ENCODE measurements at places on chromosomes 1 and 21. TPM values are rescaled to one million over a fixed set of nuclear protein-coding genes. Genes with fewer than 3 reads are reported as not detected.

DNA sequence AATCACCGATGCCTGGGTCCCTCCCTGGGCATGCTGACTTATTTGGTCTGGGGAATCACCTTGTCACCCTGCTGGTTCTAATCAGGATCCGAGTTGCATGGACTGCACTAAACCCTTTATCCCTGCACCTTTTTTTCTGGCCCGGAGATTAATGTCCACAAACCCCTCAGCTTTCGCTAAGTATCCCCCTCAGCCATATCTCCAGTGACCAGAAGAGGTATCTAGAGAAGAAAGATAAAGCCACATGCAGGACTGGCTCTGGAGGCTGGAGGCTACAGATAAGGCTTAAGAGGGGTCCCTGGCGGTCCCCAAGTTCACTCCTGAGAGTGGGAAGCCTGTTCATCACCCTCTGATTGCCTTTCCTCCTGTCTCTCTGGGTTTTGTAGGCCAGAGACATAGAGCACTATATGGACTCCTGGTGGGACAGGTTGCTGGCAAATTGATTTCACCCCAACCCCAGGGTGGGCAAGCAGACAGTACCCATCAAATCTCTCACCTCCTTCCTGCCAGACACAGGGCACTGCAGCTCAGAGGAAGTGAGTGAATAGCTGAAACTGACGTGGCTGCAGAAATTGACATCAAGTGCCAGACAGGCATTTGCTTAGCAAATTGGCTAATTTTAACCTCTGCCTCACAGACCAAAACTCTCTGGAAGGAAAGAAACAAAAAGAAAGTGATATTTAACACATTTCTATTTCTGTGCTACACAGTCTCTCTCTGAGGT lies 38.8 kb downstream of the HMGB4 start:
- DNase-seq = no peak

DNA sequence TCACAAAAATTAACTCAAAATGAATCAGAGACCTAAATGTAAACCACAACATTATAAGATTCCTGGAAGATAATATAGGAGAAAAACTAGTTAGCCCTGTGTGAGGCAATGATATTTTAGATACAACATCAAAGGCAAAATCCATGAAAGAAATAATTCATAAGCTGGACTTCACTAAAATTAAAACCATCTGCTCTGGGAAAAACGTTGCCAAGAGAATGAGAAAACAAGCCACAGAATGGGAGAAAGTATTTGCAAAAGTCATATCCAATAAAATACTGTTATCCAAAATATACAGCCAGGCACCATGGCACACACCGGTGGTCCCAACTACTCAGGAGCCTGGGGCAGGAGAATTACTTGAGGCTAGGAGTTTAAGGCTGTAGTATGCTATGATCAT lies 70.3 kb downstream of the SYF2 start:
- DNase-seq = no peak

The USP33 gene
- 72.2 TPM for polyA plus RNA-seq

- no peak for DNase-seq
Measured at GRCh38 chr1:221839321-221839720, 97.4 kb upstream of the DUSP10 start.

- DNase-seq = no peak
Measured at GRCh38 chr1:203450001-203450400, 25.6 kb upstream of the PRELP start.

DNA sequence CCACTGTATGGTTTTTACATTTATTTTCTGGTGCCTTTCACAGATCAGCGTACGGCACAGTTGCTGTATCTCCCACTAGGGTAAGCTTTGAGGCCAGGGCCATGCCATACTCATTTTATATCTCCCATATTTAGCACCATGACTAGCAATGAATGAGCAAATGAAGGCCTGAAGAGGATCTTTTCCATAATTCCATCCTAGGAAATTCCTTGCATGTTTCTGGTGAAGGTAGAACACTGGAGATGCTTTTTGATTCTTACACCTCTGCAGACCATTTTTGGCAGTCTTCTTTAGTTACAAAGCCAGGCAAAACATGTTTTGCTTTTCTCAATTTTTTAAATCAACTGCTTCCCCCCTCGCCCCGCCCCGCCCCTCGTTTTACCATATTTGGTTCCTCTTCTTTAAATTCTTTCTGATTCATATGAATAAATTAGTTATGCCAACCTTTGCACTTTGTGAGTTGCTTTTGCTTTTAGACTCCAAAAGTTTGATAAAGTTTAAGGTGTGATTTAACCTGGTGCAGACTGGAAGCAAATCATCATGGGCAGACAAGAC lies 78.9 kb upstream of the AK4 start:
- no peak for DNase-seq

- DNase-seq = no peak
Measured at GRCh38 chr1:195709821-195710220, 898.4 kb downstream of the KCNT2 start.

DNA sequence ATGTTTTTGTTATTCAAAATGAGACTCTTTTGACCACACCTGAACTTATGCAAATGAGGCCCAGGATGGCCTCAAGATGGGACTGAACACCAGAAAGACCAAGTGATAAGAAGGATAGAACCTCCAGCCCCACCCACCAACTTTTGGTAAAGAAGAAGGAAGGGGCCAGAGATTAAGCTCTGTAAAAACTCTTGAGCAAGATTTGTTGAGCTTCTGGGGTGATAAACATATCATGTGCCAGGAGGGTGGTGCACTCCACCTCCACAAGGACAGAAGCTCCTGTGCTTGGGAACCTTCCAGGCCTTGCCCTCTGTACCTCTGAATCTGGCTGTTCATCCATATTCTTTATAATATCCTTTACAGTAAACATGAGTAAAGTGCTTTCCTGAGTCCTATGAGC lies 5.3 kb downstream of the RSPH1 start:
- no peak for DNase-seq

DNA sequence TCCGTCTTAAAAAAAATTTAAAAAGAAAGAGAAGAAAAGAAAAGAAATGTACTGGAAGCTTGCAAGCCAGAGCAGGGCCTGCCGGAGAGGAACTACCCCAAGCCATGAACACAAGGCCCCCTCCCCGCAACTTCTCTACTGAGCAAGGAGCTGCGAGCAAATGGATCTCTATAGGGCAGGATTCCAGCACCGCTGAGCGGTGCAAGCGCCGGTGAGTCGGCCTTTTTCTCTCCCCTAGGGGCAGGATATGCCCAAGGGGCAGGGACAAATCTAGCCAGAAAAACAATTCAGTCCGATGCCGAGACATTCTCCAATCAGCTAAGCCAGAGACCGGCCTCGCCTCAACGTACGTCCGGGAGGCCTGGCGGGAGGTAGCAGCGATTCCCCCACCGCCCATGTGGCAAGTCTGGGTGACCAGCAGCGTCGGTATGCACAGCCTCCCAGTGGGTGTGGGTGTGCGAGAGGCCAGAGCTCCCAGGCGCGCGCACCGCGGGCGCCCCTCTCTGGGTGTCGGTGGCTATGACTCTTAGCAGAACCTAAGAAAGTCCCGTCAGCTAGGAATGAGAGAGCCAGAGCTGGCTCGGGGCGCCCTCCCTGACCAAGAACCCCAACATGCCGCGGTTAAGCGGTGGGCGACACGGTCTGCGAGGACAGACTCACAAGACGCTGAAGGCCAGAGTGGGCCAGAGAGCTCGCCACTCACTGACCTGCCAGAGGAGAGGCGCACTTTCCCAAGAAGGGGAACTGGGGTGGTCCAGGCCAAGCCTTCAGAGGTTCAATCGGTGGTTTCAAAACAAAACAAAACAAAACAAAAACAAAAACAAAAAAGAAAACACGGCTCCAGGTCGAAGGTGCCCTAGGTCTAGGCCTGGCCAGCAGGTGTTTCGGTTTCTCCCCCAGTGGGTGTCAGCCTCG lies 1.9 kb downstream of the CSMD2 start:
- DNase-seq = peak; percentile 28

DNA sequence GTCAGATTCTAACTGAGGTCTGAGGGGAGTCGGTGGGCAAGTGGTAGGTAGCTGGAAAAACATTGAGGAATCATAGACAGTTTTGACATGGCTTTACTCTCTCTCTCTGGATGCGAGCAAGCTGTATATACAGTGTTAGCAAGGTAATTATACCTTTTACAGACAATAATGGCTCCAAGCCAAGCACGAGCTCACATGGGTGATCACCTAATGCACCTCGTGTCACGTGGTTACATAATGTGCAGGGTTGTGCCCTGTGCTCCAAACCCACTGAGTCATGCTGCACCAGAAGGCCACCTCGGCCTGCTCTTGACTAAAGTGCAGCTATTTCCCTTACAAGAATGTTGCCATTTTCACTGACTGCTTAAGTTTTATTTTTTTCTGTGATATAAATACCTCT lies 7.6 kb upstream of the CLCA2 start:
- DNase-seq = no peak

GRCh38 chr1:187891993-187892682 lies 1063.4 kb downstream of the PLA2G4A start:
- no peak for DNase-seq

DNA sequence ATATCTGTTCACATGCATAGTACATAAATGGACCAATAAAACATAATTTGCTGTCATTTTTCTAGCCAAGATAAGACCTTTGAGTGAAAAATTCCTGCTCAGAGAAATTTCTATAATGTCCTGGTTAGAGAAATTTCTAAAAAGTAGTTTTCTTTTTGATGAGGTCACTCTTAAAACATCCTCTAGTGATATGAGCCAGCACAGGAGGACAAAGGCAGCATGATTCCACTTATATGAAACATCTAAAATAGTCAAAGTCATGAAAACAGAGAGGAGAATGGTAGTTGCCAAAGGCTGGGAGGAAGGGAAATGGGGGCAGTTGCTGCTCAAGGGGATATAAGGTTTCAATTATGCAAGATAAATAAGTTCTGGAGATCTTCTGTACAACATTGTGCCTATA lies 239.4 kb downstream of the BACH1 start:
- DNase-seq = no peak

The C1QB gene
- 9.8 TPM for polyA plus RNA-seq

DNA sequence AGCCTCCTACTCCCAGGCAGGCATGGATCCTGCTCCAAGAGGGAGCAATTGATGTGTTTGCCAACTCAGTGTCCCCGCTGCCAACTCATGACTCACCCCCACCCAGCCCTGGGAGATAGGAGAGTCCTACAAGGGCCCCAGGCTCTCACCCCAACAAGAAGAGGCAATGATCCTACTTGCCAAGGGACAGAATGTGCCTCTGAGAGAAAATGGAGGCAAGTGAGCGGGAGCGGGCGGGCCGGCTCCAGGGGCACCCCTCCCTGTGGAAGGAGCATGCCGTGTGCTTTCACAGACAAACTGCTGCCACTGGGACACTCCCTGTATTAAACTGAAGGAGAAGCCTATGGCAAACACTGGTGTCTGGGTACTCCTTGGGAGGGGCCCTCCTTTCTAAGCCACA lies 16.7 kb downstream of the PKP1 start:
- no peak for DNase-seq

The AADACL3 gene
- polyA plus RNA-seq = not detected

- DNase-seq = no peak
Measured at GRCh38 chr1:87973896-87974295, 645.2 kb downstream of the LMO4 start.

DNA sequence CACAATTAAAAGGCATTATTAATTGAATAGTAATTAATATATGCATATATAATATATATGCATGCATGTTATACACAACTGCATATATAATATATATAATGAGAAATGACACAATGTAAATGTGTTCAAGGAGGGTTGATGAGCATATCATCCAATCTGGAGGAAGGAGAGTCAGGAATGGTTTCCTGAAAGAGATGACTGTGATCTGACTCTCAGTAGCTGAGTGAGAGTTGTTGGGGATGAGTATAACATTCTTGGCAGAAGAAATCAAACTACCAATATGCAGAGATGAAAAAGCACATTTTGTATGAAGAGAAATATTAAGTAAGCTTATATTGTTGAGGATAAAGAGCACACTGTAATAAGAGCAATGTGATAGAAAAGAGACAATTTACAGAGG lies 37.3 kb downstream of the F13B start:
- DNase-seq = no peak

GRCh38 chr1:179175011-179175841 lies 54.3 kb downstream of the ABL2 start:
- DNase-seq = no peak

DNA sequence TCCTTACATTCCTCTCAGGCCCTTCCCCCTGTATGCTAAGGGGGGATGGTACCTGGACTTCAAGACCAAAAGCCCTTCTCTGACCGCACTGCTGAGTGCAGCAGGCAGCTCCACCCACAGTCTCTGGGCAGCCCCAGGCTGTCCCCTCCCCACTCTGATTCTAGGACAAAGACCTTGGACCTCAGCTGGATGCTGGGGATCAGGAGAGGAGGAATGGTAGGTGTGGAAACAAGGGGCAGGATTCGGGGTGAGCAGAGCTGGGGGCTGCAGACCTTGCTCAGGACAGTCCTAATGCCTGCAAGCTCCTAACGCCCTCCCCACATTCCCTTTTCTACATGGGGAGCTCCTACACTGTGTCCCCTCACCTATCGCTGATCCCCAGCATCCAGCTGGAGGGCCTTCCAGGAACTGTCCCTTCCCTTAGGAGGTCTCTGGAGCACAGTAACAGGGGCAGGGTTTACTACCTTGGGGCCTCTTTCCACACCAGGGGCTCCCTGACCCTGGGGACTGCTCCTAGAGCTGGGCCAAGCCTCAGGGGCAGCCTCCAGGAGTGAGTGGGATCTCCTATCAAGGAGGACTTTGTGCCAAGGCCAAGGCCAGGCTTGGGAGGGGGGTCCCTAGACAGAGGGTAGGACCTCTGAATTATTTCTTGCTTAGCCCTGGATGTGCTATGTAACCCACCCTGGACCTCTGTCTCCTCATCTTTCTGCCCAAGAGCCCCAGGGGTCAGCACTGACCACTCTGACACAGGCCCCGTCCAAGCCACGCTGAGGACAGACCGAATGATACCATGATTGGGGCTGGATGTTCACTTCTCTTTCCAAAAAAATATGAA lies 5.6 kb downstream of the CLDN19 start:
- no peak for DNase-seq

GRCh38 chr1:19427087-19427781 lies 58.1 kb downstream of the CAPZB start:
- DNase-seq = no peak

The B4GALT3 gene
- polyA plus RNA-seq = 40.9 TPM

The SYT6 gene
- 1.7 TPM for polyA plus RNA-seq

The SPRR1A gene
- polyA plus RNA-seq = 0.73 TPM

The APH1A gene
- polyA plus RNA-seq = 165 TPM

GRCh38 chr1:242016479-242016878 lies 17.6 kb upstream of the MAP1LC3C start:
- DNase-seq = no peak

- DNase-seq = no peak
Measured at GRCh38 chr1:150514260-150514659, 1.3 kb upstream of the FALEC start.

DNA sequence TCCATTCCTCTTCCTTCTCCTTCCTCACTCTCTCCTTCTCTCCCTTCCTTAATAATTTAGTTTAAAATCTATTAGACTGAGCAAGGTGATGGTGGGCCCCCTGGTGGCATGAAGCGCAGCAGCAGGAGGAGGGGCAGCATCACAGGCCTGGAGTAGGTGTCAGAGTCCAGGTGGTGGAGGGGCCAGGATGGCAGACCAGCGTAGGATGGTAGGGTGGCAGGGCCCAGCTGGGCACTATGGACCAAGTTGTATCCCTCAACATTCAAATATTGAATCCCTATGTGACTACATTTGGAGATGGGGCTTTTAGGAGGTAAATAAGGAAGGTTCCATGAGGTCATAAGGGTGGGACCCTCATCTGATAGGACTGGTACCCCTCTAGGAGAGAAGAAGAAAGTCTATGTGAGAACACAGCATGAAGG lies 61.0 kb downstream of the WDR4 start:
- DNase-seq = peak; percentile 8

GRCh38 chr1:162361349-162361748 lies 15.3 kb downstream of the SPATA46 start:
- no peak for DNase-seq

GRCh38 chr1:93609536-93609935 lies 72.1 kb downstream of the BCAR3 start:
- DNase-seq = no peak

GRCh38 chr1:177424744-177425143 lies 254.0 kb downstream of the BRINP2 start:
- DNase-seq = no peak

All from left renal pelvis (tissue), 4 donors.